ENCODE measurements at places on chromosomes 7 and 10. TPM values are rescaled to one million over a fixed set of nuclear protein-coding genes. Genes with fewer than 3 reads are reported as not detected.

- no peak for DNase-seq
These were observed 31.9 kb upstream of the HPS1 start for GRCh38 chr10:98478430-98479222.

DNA sequence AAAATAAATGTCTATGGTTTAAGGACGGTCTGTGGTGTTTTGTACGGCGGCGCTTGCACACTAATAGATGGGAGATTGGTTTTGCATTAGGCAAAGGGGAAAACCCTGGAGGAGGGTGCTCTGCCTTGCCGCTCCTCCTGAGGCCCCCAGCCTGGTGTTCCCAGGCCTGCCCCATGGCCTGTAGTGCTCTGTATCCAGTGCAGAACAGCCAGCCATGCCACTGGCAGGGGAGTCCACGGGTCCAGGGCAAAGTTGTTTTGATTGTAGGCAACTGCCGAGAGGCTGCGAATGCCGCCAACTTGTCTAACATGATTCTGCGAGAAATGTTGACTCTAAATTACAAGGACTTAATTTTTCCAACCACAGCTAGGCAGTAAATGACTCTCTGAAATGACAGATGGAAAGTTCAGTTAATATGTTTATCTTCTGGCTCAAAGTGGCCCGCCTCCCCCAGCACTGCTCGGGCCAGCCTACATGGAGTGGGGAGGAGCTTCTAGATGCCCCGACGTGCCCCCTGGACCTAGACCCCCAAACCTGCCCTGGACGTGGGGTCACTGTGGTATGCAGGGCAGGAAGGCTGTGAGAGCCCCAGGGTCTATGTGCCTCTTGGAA, 104.6 kb upstream of the GDF10 start:
- DNase-seq, result no peak

DNA sequence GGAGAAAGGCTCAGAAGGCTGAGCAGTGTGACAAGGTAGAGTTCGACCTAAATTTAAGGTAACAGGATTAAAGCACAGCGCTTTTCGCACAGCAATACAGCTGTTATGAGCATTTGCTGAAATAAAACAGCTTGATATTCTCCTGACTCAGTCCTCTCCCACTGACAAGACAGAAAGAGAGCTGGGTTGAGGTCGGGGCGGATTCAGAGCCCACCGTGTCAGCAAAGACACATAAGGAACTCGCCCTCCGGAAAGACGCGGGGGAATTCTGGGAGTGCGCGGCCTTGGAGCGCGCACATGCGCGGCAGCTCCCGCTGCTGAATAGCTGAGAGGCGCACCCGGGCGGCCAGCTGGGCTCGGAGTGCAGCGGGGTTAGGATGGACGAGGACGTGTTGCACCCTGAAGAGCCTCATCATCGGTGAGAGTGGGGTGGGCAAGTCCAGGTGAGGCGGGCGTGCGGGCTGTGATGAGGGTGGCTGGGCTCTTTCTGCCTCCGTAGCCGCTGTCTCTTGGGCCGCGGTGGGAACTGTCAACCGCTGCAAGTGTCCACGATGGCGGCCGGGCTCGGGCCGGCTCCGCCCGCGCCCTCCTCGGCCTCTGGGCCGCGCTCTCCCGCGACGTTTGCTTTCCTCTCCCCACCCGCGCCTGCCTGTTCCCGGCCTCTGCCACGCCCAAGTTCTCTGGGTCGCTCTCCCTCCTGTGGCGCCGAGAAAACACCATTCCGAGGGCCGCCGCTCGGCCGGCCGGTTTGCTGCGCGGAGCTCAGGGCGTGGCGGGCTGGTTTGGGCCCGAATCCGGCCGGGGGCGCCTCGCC, 120.6 kb downstream of the LYZL1 start:
- DNase-seq, result peak; percentile 87

- DNase-seq, result no peak
These were observed 13.6 kb downstream of the ANXA11 start for GRCh38 chr10:80191589-80192270.

DNA sequence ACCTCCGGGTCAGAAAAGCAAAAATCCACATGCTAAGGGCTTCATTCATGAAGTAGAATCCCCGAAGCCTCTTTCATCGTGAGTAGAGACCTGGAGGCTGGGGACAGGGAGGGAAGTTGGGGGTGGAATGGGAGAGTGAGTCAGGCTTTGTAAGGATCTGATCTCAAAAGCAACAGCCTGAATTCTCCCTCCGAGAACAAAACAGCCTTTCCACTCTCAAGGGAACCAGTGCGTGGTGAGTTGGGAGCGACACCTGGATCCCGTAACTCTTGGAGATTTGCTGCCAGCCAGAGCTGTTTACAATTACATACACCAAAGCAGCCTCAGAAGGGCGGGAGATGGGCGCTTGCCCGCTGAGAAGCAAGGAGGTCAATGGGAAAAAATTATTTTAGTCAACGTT, 10.8 kb downstream of the AFAP1L2 start:
- no peak for DNase-seq

DNA sequence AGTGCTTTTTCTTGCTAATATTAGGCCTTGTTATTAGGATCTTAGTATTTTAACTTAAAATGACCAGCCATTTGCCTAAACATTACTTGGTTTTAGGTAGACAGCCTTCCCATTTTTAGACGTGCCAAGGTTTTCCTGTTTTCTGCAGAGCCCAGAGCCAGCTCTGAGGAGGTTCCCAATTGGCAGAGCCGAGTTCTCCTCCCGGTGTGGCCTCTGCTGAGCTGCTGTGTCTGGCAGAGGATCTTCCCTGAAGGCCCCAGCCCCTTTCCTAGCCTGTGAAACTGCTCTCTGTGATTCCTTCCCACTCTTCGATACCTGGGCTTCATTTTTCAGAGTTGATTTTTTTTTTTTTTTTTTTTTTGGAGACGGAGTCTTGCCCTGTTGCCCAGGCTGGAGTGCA, 91.4 kb downstream of the EEPD1 start:
- peak; percentile 59 for DNase-seq

DNA sequence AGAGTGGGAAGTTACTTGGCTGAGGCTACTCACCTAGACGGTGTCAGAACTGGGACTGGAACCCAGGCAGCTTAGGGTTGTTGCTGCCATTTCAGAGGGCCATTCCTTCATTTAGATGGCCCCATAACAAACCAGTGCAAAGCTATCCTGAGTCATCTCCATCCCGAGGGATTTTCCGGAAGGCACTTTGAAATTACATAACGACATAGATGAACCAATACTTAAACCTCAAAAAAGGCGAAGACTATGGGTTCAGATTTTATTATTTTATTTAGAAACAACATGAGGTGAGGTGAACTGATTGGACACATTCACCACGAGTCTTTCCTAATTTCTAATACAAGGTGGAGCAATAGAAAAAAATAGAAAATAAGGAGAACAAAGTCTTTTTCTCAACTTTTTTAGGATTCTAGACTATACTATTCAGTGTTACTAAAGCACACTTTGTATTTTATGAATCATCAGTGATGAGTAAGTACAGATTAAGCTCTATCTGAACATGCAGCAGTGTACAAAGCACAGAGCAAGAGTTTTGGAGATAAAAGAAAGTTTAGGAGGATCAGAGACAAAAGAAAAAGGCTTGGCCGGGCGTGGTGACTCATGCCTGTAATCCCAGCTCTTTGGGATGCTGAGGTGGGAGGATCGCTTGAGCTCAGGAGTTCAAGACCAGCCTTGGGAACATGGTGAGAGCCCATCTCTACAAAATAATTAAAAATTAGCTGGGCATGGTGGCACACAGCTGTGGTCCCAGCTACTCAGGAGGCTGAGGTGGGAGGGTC, 79.5 kb upstream of the SVIL start:
- DNase-seq, result no peak

- DNase-seq, result no peak
These were observed 156.5 kb downstream of the MDFIC start for GRCh38 chr7:115078386-115078785.

- no peak for DNase-seq
These were observed 295.3 kb downstream of the SKIDA1 start for GRCh38 chr10:21230219-21230618.

- DNase-seq, result peak; percentile 67
These were observed 60.4 kb downstream of the ADD3 start for GRCh38 chr10:110067960-110068770.

GRCh38 chr10:92839191-92840085, 8.9 kb upstream of the EXOC6 start:
- peak; percentile 73 for DNase-seq

TWIST1 gene
- 8.3 TPM for total RNA-seq

GSTO2 gene
- 0.89 TPM for total RNA-seq

CTAGE4 gene
- 0.09 TPM for total RNA-seq

NCF1 gene
- 0.66 TPM for total RNA-seq

OR2F2 gene
- not detected for total RNA-seq

ERVW-1 gene
- 0.40 TPM for total RNA-seq

Data from muscle of leg (tissue), 16 donors.